ENCODE measurements at places on chromosomes 4 and X. TPM values are rescaled to one million over a fixed set of nuclear protein-coding genes. Genes with fewer than 3 reads are reported as not detected.
A peak's percentile ranks its signal among the peaks of the same experiment; 100 is the strongest.

GRCh38 chrX:131067216-131067615 lies 9.1 kb downstream of the ARHGAP36 start:
- no peak for DNase-seq

CYBB gene
- not detected for polyA plus RNA-seq

DNA sequence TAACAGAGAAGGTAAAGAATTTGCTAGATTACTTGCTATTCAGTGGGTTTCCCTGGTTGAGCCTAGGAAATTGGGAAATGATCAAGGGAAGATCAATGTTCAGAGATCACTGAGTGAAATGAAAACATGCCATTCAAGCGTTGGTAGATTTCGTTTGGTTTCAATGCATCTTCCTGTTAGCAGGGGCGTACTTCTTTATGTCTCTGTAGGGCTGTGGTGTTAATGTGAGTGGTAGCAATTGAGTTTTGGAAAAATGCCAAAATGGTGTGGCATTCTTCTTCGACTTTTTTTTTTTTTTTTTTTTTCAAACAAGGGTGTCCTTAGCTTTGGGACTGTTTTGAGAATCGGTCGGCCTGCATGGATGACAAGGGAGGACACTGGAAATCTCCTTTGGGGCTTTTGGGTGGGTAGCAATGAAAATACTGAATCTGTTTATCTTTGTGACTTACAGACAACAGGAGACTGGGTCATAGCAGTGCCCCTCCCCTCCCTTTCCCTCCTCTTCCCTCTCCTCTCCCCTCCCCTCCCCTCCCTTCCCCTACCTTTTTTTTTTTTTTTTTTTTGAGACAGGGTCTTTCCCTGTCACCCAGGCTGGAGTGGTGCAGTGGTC lies 50.4 kb downstream of the SPRY1 start:
- no peak for DNase-seq

CFAP97 gene
- polyA plus RNA-seq = 24.9 TPM

DNA sequence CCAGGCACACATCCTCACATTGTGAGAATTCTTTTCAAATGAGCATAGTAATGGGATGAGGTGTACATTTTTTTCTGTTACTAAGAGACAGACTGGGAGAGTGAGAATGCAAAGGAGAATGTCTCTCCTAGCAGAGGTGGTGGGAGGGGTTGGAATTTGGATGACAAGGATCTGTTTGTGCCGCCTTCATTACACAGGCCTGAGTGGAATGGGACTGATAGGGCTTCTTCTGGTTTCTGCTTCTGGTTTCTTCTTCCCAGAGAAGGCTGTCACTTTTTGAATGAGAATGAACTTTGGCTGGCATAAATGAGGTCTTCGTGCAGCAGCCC lies 55.4 kb downstream of the C4orf51 start:
- DNase-seq = peak; percentile 55

PHKA1 gene
- polyA plus RNA-seq = 5.7 TPM

GRCh38 chrX:11899091-11899490 lies 141.1 kb downstream of the MSL3 start:
- peak; percentile 50 for DNase-seq

DNA sequence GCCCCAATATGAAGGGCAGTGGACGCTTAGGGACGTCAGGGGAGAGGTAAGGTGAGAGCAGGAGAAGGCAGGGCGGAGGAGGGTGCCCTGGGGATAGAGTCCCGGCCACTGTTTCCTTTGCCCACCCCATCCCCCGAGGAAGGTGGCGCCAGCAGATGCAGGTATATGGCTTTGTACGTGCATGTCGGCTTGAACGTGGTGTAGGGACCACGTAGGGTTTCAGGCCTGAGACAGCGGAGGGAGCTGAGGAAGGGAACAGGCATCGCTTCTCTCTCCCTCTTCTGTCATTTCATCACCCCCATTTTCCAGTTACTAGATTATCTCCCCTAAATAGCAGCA lies 97.9 kb downstream of the PHKA2 start:
- no peak for DNase-seq

- no peak for DNase-seq
These were observed 29.6 kb downstream of the ATP11C start for GRCh38 chrX:139903210-139903609.
